ENCODE measurements at places on chromosomes 7 and 10.

- DNase-seq: no peak
Measured at GRCh38 chr10:6055929-6056328, 6.2 kb downstream of the IL2RA start.

GRCh38 chr7:143148651-143149050 is 16.8 kb downstream of the PIP start:
- no peak for DNase-seq

GRCh38 chr7:128672927-128673517 is 930 bp downstream of the GARIN1A start:
- no peak for DNase-seq

DNA sequence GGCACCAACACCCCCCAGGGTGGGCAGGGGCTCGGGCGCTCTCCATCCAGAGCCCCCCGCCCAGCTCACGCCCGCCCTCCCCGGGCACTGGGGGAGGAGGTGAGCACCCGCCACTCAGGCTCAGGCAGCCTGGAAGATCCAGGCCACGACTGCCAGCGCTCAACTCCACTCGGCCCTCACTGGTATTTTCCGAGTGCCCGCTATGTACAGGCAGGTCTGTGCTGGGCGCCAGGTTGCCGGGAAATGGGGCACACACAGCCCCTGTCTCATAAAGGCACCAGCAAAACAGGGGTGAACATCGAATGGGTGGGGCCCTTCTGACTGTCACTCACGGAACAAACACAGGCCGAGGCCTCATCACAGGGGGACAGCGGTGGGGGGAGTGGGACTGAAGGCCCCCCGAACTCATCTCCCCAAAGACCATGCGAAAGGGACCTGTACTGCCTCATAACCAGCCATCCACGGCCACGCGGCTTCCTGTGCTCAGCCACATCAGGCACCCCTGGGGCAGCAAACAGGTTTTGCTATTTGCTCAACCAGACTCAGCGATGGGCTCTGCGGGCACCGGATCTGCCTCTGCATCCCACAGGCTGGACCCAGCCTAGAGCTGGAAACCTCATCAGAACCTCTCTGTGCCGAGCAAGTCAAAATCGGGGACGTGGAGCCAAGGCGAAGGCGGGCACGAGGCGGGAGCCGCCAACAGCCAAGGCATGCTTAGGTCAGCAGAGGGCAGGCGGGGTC is 98.7 kb upstream of the DNAAF5 start:
- no peak for DNase-seq

- DNase-seq: no peak
Measured at GRCh38 chr10:102678842-102679289, 34.6 kb downstream of the TRIM8 start.

- no peak for DNase-seq
Measured at GRCh38 chr7:39709029-39709428, 85.7 kb downstream of the RALA start.

DNA sequence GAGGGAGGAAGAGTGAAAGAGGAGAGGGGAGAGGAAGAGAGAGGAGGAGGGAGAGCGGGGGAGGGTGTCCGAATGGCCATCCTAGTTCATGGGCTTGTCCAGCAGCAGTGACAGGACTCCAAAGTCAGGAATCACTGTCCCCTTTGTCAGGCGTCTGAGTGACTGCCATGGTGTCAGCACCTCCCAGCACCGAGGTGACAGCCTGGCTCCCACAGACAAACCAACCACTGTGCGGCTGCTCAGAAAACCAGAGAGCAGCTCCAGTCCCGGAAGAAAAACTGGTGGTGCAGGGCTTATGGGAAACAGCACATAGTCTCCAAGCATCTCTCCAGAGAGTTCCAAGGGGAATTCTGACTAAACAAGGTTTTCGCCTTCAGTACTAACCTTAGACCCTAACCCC is 18.9 kb upstream of the FGFR2 start:
- DNase-seq: no peak

DNA sequence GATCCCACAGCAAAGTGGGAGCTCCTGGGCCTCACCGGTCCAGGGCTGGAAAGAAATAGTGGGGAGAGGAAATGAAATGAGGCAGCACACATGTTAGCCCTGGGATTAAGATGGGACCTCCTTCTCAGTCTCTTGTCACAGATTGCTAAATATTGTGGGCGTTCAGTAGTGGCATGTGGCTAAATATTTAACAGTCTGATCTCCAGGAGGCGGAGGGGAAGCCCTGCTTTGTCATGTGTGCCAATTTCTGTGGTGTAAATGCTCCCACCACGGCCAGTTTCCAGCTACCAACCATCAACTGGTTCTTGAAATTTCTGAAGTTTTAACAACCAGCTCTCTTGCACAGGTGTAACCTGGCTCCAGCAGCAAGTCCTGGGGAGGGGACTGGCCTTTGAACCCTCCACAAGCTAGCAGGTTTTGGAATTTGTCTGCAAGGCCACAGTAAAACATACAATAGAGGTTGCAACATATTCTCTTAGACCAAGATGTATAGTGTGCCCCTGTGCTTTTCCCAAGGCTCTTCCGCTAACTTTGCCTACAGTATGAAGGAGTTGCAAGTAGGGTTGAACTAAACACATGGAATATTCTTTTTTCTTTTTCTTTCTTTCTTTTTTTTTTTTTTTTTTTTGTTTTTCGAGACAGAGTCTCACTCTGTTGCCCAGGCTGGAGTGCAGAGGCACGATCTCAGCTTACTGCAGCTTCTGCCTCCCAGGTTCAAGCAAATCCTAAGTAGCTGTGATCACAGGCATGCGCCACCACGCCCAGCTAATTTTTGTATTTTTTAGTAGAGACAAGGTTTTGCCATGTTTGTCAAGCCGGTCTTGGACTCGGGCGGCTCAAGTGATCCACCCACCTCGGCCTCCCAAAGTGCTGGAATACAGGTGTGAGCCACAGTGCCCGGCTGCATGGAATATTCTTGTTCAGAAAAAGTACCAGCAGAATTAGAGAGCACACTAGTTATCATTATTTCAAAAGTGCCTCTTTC is 103.1 kb upstream of the PCBD1 start:
- DNase-seq: no peak

- no peak for DNase-seq
Measured at GRCh38 chr7:22657479-22657878, 69.5 kb upstream of the IL6 start.

DNA sequence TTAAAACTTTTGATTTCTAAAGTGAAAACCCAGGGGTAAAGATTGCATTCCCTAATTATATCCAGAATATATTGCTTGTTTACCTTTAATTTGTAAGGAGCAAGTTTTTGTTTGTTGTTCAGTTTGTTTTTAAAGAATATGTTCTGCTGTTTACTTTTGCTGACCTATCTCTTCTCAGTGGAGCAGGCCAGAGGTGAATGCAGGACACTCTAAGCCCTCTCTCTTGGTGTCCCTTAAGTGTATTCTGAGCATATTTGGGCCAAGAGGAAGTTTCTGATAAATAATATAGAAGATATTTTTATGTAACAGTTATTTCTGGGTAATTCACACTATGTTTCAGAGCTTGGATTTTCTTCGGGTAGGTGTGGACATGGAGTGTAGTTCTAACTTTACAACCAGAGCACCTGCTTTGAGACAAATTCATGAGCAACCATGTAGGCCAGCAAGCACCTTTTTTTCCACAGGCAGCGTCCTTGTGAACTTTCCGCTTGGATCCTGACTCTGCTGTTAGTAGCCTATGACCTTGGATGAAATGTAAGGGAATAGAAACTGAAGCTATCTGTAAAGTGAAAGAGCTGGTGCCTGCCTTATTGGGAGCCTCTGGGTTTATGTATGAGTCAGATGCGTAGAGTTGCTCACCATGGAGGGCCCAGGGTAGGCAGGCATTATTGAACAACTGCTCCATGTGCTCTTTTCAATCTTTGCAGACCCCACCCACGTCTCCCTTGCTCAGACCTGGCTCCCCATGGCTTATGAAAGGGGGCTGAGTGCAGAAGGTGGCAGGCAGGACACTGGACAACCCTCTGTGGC is 16.1 kb downstream of the OGDH start:
- DNase-seq: no peak

DNA sequence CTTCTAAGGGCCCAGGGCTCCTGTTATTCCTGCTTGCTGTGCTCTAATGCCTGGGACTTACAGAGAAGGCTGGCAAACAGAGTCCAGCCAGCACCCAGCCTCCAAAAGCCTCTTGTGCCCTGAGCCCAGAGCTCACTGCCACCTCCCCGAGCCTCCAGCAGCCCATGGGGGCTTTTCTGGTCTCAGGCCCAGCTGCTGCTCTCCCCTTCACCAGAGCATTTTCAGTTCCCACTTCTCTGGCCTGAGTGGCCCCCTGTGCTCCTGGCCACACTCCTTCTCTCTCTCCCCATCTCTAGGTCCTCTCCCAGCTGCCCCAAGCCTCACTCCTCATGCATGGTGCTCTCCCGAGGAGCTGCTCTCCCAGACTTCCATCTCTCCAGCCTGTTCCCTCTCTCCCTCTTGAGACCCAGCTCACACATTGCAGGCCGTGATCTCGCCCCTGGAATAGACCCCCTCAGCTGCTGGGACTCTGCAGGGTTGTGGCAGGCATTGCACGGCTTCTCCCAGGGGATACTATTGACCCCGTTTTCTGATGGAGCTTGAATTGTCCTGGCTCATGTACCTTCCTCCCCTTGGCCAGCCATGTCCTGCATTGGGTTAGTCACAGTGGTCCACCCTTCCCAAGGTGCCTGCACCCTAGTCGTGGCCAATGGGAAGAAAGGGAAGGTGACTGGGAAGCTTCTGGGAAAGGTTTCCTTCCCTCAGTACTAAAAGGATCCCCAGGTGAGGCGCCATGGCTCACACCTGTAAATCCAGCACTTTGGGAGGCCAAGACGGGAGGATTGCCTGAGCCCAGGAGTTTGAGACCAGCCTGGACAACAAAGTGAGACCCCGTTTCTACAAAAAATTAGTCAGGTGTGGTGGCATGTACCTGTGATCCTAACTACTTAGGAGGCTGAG is 9.0 kb upstream of the RASSF4 start:
- DNase-seq: no peak

DNA sequence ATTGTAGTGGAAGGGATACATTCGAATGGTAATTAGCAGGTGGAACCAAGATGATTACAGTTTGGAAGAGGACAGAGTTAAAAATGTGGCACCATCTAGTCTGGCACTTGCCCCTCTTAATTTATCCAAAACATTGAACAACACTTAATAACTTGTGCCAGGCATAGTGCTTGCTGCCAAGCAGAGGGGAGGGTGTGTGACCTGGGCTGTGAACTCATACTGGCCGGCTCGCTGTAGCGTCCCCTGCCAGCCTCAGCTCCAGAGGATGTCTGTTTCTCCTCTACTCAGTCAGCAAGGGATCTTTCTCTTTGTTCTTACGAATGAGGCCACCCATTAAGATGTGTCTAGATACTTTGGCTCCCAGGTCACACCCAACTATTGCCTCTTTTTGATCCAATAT is 179.4 kb upstream of the INHBA start:
- no peak for DNase-seq

GRCh38 chr10:4082861-4083260 is 297.9 kb upstream of the KLF6 start:
- no peak for DNase-seq

DNA sequence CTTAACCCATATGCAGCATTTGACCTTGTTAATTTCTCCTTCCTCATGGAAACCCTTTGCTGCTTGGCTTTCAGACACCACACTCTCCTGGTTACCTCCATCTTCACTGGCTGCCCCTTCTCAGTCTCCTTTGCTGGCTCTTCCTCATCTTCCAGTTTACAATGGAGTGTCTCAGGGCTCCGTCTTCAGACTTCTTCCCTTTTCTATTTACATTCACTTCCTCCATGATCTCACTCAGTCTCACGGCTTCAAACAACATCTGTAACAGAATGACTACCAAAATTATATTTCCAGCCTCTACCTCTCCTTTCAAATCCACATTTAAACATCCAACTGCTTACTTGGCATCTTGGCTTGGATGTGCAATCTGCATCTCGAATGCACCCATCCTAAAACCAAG is 140.4 kb downstream of the DKK1 start:
- DNase-seq: no peak

DNA sequence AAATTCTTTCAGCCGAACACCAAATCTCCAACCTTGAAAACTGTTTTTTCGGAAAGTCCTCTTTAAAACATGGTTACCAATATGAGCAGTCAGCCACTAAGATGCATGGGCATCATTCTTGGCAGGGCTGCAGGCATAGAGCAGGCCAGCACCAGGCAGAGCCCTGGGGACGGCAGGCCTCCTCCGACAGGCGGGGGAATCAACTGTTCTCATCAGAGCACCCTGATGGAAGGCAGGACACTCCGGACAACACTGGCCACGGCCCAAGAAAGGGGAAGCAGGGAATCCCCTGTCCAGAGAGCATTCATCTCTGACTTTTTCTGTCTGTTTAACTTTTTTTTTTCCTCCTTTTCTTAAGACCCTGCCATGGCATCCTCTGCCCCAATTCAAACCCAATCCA is 1.4 kb upstream of the NOS3 start:
- no peak for DNase-seq

GRCh38 chr10:32123021-32123420 is 66.8 kb upstream of the KIF5B start:
- DNase-seq: no peak

DNA sequence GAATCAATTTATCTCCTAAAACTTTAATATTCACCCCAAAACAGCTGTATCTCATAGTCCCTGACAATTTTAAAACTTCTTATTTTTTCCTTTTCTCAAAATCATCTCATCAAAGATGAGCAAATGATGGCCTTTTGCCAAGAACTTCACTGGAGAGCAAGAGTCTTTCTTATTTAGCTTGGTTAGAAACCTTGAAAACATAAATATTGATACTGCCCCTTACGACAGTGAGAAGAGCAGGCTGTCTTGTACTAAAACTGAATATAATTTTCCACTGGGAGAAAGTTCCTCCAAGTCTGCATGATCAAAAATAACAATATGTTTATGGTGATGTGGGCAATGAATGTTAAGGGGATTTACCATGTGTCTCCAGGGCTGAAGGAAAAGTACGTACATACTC is 109.0 kb downstream of the COL28A1 start:
- DNase-seq: no peak

GRCh38 chr10:87864496-87865059 is 1.2 kb downstream of the PTEN start:
- DNase-seq: no peak

GRCh38 chr7:17031906-17032551 is 150.2 kb upstream of the AGR3 start:
- no peak for DNase-seq

- DNase-seq: no peak
Measured at GRCh38 chr10:112816033-112816430, 134.0 kb upstream of the TCF7L2 start.

- DNase-seq: no peak
Measured at GRCh38 chr7:39005036-39005435, 27.3 kb downstream of the POU6F2 start.

DNA sequence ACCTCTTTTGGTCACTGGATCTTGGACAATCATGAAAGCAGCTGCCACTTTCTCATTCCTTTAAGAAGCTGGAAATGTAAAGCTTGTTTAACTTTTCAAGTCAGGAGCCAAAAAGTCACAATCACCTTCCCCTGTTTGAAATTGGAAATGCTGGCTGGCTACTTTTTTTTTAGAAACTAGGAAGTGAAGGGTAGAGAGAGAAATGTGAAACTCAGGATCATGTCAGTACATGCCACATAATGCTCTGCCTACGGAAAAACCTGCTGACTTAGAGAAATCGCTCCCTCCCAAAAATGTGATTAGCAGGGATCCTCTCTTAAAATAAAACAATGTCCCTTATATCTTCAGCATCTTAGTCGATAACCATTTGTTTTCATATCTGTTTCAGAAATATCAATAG is 188.4 kb upstream of the C7orf33 start:
- DNase-seq: no peak

GRCh38 chr10:11218395-11218794 is 200.7 kb downstream of the CELF2 start:
- no peak for DNase-seq

Data from stimulated activated CD8-positive, alpha-beta memory T cell treated with anti-CD3 and anti-CD28 coated beads, Interleukin-4, amount 100 ng/mL, for 1 hour (primary cell).